Pulmonary artery endothelial cell (primary cell): ENCODE measurements at places on chromosomes 5 and 9.
A peak's percentile ranks its signal among the peaks of the same experiment; 100 is the strongest.

GRCh38 chr9:98031935-98032334 lies 24.6 kb upstream of the NANS start:
- DNase-seq: no peak

GRCh38 chr5:147037515-147038205 lies 159.1 kb upstream of the PPP2R2B start:
- peak; percentile 40 for DNase-seq

DNA sequence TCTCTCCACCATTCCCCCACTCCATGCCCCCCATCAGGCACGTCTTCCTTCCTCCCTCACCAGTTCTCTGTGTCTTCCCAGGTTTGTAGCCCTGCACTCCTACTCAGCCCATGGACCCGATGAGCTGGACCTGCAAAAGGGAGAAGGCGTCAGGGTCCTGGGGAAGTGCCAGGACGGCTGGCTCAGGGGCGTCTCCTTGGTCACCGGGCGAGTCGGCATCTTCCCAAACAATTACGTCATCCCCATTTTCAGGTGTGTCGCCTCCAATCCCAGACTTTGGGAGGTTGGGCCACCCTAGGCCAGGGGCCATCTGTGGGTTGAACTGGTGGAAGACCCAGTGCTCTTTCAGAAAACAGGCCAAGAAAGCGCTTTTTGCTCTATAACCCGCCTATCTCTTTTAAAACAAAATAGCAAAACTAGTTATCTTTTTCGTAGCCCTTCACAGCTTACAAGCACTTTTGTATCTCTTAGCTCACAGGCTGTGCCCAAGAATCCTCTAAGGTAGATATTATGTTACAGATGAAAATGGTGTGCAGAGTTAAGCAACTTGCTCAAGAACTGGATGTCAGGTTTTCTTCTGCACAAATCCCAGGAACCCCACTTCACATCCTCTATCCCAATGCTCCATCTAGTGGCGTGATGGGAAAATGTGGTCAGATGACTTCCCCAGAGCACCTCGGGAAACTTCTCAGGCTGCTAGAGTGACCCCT lies 56.2 kb downstream of the PLAC8L1 start:
- DNase-seq: peak; percentile 33

DNA sequence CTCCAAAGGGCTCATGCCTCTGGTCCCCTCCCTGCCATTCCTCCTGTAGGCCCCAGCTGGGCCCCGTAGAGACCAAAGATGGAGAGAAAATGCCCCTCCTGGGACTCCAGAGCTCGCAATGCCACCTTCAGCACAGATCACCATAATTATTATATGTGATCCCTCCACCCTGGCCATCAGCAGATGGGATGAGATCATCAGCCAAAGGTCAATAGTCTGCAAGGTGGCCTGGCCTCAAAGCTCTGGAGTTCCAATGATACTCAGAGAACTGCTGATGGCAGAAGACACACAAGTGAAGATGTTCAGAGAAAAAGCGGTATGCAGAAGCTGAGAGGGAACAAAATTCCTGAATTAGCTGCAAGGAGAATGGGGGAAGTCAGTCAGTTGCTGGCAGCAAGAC lies 5.0 kb downstream of the RPP25L start:
- no peak for DNase-seq

DNA sequence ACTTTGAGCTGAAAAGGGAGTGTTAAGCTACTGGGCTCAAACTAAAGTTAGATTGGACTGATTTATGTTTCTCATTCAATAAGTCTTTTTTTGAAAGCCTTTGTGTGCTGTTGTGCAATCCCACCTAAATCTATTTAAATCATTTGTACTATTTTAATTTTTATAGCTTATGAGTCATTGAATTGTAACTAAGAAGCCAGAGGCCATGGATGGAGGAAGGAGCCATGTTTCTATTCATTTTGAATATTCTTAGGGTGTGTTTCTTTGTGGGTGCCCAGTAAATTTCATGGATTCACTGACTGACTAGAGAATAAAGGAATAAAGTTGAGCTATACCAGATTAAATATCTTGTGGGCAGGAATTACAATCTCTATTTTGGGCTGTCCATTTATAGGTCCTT lies 238.5 kb downstream of the KIF4B start:
- no peak for DNase-seq

DNA sequence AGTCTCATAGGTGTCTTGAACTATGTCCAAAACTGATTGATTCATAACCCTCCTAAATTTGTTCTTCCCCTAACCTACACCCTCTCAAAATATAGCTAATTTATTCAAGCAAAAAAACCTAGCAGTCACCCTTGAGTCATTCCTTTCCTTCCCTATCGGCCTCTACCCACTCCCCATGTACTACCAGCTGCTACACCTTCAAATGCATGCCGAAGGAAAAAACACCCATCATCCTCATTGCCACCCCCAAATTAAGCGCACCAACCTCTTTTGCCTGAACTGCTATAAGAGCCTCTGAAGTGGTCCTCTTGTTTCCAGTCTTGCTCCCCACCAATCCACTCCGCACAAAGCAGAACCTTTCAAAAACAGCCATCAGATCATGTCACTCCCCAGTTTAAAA lies 12.6 kb downstream of the LIFR start:
- DNase-seq: no peak

GRCh38 chr5:137741718-137742117 lies 5.8 kb upstream of the KLHL3 start:
- DNase-seq: no peak

DNA sequence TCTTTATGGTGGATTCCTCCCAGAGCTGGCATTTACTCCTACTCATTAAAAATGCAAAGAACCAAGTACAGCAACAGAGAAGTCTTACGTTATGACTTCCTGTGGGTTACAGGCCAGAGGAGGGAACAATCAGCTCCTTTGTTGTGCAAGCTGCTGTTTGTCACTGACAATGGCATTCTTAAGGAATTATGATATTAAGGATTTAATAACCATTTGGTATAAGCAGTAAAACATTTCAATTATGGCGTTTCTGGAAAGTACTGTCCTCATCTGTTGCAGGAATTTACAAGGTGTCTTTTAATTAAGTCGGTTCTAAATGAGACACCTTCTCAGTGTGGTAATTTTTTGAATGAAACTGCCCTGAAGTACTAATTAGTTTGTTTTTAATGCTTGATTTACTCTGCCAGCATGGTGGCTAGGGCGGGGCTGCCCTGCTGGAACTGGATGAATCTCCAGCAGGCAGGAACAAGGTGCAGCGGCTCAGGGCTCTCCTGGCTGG lies 49.1 kb upstream of the VDAC1 start:
- no peak for DNase-seq

DNA sequence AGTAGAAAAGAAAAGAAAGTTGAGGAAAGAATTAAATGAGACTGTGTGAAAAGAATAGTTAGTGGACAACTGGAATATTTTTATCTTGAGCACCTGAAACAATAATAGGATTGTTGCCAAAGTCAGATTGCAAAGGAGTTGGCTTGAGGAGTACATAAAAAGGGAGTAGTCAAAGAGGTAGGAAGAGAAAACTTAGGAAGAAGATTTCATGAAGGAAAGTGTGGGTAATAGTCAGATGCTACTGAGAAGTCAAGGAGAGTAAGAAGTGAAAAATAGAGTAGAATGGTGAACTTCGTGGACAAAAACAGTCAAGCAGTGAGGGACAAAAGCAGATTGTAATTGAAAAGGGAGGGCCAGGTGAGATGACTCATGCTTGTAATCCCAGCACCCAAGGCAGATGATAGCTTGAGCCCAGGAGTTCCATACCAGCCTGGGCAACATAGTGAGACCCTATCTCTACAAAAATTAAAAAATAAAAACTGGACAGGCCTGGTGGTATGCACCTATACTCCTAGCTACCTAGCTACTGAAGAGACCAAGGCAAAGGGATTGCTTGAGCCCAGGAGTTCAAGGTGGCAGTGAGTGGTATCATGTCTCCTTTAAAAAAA lies 178.9 kb downstream of the NIPBL start:
- DNase-seq: no peak

DNA sequence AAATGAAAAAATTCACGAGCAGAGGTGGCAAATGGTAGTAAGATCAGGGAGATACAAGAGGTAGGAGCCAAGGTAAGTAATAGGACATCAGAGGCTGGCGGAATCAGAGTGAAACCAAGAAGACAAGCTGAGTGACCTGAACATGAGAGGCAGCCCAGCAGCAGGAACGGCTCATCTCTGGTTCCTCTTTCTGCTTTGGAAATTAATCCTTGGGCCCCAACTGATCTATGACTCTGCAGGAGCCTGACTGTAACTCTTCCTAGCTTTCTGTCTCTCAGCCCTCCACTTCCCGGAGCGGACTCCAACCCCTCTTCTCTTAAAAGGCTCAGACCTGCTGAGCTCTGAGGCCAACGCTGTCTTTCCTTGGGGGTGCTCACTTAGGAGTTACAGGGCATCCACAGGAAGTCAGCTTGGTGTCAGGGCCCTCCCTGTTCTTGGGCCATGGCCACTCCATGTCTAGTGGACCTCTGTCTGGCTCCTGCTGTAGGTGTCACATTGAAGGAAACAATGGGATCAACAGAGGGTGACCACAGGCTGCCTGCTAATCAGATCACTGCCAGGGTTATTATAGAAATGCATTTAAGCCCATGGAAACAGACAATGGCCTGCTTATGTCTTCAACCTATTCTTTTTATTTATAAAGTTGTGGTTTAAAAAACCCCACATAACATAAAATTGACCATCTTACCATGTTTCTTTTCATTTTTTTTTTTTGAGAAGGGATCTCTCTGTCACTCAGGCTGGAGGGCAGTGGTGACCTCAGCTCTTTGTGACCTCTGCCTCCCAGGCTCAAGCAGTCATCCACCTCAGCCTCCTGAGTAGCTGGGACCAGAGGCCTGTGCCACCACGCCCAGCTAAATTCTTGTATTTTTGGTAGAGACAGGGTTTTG lies 22.5 kb upstream of the SHB start:
- no peak for DNase-seq

- DNase-seq: no peak
Observed at GRCh38 chr5:67133217-67133616, 63.4 kb downstream of the CD180 start.

- peak; percentile 50 for DNase-seq
Observed at GRCh38 chr9:118577121-118577520, 792.1 kb downstream of the BRINP1 start.

DNA sequence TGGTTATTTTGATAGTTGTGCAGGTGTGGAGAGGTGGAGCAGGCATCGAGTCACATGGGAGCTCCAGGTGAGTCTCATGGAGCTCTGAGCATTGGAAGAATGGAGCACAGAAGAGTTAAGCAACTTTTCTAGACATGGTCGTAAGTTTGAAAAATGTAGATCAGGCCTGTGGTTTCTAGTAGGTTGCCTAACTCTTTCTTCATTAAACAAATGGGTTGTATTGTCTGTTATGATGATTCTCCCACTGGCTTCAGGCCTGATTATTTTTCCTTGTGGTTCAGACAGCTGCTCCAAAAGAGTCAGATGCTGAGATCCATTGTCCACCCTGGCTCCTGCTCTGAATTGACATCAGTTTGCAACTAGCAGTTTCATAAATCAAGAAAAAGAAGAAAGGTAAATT lies 80.3 kb upstream of the RPS23 start:
- no peak for DNase-seq

- DNase-seq: no peak
Observed at GRCh38 chr5:159071382-159071781, 28.3 kb downstream of the EBF1 start.

DNA sequence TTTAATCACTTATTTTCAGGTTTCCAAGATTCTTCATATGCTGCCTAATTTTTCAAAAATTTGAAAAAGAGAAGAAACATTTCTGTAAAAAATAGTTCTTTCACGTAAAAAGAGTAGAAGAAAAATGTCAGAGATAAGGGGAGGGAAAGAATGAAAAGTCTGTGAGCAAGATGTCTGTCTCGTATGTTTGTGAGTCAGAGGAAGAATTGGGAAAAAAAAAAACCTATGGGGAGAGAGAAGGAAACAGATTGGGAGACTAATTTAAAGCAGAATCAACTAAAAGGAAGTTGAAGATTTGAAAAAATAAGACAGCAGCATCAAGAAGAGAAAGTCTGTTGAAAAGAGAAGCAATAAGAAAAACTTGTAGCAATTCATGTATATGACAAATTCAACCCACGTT lies 456.3 kb downstream of the HINT1 start:
- no peak for DNase-seq

- no peak for DNase-seq
Observed at GRCh38 chr9:68683433-68683832, 21.6 kb upstream of the PIP5K1B start.

DNA sequence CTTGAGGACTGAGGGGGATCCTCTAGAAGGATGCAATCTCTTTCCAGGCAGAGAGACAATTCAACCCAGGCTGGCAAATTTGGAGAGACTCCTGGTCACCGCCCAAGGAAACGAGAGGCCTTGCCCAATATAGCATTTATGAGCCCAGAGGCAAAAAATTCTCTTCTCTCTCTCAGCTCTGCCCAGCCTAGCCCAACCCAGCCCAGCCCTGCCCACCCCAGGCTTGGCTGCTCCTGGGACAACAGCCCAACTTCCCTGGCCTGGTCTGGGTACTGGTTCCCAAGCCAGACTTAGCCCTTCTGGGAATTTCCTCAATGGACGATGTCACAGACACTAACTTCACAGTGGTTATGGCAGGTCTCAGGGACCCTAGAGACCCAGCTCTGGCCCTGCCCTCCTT lies 116.5 kb downstream of the PSD2 start:
- no peak for DNase-seq

DNA sequence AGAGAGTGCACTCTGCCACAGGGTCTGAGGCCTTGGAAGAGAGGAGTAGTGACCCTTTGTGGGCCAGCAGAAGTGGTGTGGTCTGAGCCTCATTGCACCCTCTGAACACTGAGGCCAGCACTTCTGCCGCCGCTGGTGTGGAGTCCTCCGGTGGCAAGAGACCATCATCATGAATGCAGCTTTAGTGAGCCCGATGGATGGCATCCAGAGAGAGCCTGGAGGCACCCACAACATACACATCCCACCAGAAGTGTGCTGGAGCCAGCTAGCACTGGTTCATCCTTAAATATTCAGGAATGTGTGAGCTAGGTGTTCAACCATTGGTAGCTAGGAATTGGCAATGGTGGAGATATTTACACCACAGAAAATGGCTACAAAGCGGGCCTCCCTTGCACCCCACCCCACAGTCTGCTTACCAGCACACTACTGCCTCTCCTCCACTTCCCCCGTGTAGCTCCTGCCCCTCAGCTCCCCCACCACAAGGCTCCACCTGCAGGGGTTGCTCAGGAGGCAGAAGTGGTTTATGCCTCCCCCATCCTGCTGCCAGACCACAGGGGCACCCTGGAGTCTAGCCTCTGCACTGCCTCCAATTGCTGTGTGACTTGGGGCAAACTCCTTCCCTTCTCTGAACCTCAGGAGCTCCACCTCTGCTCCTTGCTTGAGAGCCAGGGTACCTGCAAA lies 16.4 kb downstream of the SLC6A7 start:
- no peak for DNase-seq

- no peak for DNase-seq
Observed at GRCh38 chr9:115207003-115207836, 89.3 kb upstream of the TNC start.
